RCC 7860 (cell line): ENCODE measurements at places on chromosomes 1 and 21.

GRCh38 chr1:87644579-87645190 is 316.0 kb downstream of the LMO4 start:
- peak; percentile 94 for DNase-seq

DNA sequence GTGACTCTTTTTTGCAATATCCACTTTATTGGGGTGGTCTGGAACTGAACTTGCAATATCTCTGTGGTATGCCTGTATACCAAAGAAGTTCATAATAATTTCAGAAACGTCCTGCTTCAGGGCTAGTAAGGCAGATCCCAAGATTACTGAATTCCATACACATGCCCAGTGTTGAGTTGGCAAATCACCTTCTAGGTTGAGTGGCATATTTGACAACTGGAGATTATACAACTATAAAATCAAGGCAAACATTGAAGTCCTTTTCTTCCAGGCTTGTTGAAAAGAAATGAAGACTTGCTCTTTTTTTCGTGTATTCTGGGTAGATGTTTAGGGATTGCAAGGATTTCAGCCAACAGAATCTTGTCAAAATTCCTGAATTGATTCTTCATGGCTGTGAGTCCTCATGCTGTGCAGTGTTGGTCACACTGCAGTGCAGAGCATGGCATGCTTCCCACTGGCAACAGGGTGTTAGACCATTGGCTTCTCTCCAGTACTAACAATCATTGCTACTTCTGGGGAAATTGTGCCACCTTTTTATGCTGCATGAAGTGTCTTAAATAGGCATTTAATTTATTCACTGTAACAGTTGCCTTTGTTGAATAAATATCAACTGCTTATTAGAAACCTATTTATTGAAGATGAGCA is 367.1 kb upstream of the ADGRL4 start:
- no peak for DNase-seq

- no peak for DNase-seq
Observed at GRCh38 chr1:197197430-197197997, 51.0 kb upstream of the ASPM start.

GRCh38 chr21:36966821-36967768 is 626 bp upstream of the HLCS start:
- no peak for DNase-seq

- no peak for DNase-seq
Observed at GRCh38 chr1:81590171-81590570, 210.6 kb upstream of the ADGRL2 start.

DNA sequence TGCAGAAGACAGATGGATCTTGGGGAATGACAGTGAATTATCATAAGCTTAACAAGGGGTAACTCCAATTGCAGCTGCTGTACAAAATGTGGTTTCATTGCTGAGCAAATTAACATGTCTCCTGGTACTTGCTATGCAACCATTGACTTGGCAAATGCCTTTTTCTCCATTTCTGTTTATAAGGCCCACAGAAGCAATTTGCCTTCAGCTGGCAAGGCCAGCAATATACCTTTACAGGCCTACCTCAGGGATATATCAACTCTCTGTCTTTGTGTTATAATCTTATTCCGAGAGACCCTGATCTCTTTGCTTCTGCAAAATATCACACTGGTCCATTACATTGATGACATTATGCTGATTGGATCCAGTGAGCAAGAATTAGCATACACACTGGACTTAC is 52.7 kb upstream of the KIAA0040 start:
- no peak for DNase-seq

DNA sequence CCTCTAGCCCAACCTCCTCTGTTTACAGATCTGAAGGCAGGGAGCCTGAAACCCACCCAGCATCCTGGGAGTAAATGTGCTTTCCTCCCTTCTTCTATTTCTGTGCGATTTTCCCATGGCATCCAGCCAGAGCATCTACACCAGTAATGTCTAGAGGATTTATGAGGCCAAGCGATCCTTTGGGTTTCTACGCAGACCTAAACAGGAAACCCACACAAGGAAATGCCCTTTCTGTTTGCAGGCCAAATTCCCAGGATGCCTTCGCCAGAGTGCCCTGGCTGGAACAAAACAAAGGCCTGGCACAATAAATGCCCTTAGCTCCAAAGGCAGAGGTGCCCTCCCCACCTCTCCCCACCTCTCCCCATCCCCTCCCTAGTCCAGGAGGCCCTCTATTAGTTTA is 110.5 kb upstream of the CDC42BPA start:
- DNase-seq: no peak

DNA sequence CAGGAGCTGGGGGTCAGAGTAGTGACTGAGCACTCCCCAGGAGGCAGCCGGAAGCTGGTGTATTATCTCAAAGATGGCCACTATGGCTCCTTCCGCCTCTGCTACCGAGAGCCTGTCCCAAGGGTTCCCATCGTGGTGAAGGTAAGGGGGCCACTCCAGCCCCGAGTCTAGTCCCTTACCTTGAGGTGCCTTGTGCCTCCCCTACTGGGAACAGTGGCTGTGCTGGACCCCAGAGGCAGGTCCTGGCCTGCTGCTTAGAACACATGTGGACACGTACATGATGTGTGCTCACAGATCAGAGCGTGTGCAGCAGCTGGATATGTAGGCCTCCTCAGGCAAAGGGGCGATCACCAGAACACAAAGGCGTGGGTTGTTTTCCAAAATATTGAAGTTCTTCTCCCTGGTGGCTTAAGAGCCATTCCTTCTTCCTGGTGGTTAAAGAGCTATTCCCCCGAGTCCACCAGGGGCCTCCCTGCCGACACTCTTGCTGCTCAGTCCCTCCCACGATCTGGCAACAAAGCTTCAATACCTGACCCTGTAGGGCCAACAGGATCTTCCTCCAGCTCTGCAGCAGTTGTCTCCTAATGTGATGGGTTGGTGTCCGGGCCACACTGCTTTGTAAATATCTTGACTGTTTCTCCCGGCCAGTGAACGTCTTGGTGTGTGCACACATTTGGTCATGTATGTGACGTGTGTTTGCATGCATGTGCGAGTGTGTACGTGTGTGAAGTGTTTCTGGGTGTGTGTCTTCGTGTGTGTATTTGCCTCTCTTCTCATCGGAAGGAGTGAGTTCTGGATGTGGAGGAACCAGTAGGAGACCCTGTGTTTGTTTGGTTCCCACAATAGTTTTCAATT is 68.4 kb upstream of the TINAGL1 start:
- no peak for DNase-seq

DNA sequence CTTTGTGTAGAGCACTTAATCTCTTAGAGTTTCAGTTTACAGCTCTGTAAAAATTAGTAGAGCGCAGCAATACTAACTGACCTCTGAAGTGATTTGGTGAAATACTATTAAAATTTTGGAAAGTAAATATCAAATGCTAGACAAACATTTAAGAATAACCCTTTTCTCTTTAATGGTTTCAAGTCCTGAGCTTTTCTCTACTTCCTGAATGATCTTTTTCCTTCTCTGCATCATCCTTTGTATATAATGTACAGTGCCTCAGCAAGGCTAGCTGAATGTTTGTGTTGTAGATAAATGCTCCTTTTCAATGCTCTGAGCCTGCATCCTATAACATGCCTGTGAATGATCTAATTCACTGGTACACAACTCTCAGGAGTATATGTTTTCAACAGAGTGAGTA is 272.9 kb downstream of the ADGRL2 start:
- DNase-seq: no peak

- peak; percentile 54 for DNase-seq
Observed at GRCh38 chr1:230073371-230074035, 6.5 kb downstream of the GALNT2 start.
